NCI-H1048 (cell line): ENCODE measurements at places on chromosomes 5 and 9.

GRCh38 chr5:59256331-59256730, 637.2 kb downstream of the PDE4D start:
- no peak for DNase-seq

GRCh38 chr5:134127376-134127861, 12.9 kb downstream of the TCF7 start:
- no peak for DNase-seq

- DNase-seq, result no peak
Observed at GRCh38 chr9:72476100-72476499, 45.3 kb upstream of the TMC1 start.

GRCh38 chr9:123643518-123643917, 286.4 kb downstream of the DENND1A start:
- no peak for DNase-seq

DNA sequence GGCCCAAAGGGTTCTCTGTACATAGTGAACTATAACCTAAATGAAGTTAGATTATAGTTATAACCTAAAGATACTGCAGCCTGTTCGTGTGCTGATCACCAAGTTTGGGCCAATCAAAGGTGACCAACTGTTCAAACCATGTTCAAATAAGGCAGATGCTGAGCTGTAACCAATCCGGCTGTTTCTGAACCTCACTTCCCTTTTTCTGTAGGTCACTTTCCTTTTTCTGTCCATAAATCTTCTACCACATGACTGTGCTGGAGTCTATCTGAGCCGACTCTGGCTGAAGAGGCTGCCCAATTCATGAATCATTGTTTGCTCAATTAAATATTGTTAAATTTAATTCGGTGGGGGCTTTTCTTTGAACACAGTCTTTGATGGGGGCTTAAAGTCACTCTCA, 1920.2 kb downstream of the MAT2B start:
- no peak for DNase-seq

DNA sequence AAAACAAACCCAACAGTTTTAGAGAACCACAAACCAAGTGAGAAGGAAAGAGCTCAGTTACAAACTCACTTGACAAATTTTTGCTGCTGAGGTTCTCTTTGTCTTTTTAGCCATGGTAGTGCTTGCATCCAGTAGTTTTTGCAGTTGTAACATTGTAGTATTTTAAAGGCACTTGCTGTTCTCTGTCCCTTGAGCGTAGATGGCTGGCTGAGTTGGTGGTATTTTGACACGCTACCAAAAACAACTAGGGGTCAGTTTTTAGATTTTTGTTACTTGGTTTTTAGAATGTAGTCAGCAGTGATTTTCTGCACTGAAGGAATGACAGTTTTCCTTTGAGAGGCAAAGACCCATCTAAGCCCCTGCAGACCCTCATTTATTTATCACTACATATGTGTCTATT, 58.0 kb downstream of the TLE4 start:
- no peak for DNase-seq

GRCh38 chr9:100083448-100084127, 15.2 kb downstream of the ERP44 start:
- DNase-seq, result no peak

DNA sequence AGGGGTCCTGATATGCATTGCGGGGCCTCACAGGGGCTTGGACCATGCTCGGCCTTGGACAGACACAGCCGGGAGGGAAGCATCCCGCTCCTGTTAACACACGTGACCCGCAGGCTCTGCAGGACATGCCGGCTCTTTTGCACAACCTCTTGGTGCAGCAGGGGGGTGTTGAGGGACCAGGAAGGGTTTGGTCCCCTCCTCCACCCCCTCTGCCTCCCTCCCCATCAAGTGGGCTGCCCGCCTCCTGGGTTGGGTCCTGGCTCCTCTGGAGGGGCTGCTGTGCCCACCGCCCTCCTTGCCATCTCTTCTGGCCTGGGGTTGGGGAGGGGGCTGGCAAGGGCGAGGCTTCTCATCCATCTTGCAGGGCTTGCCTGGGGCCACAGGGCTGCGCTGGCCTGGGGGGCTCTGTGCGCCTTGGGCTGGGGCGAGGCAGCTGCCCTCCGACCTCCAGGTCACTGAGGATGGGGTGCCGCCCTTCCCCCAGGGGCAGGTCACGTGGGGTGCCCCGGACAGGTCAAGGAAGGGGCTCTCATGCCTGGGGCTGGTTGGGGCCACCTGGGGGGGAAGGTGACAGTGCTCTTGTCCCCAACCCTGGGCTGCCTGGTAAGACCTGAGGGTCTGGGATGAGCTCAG, 16.8 kb upstream of the SLC9A3 start:
- no peak for DNase-seq

DNA sequence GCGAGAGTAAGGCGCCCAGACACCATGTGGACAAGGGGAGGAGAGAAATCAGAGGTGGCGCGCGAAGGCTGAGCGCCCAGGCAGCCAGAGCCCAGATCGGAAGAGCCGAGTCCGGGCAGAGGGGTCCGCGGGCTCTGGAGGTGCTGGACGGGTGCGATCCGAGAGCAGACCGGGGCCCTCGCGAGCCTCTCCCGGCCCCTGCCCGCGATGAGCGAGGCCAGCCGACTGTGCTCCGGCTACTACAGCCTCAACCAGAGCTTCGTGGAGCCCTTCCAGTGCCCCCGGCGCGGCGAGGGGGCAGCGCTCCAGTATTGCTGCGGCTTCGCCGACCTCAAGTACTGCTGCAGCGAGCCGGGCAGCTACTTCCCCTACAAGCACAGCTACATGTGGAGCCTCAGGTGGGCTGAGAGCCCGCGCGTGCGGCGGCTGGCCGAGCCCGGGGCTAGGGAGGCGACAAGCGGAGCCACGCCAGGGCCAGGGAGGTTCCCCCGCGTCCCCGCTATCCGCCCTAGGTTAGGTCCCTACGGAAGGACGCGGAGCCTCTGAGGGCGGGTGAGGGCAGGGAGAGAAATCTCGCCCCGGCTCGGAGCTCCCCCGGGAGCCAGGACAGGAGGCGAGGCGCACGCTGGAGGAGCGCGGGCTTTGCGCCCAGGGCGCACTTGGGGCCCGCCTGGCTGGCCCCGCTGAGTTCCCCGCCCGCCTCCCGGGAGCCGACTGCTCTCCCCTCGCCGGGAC, at the start of gene SHISAL2B:
TSS of gene SHISAL2B (plus strand) at position 87 of the 735 bp plus-strand sequence. CDS start at position 208, 121 bp downstream.
- no peak for DNase-seq

GRCh38 chr9:122124528-122124927, 31.4 kb upstream of the TTLL11 start:
- no peak for DNase-seq

GRCh38 chr5:67748165-67748690, 467.3 kb upstream of the PIK3R1 start:
- DNase-seq, result no peak

DNA sequence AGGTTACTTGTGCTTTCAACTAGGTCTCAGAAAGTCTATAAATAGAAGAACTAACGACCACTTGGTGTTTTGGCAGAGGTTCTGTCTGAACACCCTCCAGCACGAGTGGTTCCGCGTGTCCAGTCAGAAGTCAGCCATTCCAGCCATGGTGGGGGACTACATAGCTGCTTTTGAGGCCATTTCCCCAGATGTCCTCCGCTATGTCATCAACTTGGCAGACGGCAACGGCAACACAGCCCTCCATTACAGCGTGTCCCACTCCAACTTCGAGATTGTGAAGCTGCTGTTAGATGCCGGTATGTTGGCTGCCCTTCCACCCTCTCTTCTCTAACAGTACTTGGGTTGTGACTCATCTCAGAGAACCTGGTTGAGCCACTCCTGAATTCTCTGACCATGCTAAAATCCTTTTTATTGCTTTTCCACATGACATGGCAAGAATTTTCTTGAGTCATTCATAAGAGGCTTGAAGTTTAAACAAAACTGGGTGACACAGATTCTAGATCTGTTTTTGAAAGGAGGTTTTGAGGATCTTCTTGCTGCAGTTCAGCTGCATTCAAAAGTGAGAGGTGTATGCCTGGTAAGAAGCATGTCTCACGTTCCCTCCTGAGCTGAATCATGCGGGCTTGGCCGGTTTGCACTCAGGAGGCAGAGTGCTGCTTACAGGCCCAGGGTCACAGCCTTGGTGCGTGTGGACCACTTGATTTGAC, 103.1 kb upstream of the DMRT1 start:
- DNase-seq, result no peak

DNA sequence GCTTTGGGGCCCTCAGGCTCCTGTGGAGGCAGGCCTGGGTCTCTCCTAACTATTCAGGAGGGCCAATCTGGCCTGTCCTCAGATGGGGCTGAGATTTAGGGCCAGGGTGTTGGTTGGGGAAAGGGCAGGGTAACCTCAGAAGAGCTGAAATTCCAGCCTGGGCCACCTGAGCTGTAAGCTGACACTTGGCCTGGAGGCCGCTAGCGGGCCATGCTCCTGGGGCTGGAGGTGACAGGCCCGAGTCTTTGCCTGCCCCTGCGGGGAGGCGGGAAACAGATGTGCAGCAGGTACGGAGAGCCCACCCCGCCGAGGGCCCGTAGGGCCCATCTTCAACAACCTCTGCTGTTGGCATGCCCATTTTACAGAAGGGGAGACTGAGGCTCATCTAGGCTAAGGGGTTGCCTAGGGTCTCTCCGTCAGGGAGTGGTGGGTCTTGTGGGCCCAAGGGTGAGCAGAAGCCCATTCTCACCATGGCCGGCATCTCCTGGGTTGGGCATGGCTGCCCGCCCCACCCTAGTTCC, 69.5 kb downstream of the RXRA start:
- DNase-seq, result no peak

DNA sequence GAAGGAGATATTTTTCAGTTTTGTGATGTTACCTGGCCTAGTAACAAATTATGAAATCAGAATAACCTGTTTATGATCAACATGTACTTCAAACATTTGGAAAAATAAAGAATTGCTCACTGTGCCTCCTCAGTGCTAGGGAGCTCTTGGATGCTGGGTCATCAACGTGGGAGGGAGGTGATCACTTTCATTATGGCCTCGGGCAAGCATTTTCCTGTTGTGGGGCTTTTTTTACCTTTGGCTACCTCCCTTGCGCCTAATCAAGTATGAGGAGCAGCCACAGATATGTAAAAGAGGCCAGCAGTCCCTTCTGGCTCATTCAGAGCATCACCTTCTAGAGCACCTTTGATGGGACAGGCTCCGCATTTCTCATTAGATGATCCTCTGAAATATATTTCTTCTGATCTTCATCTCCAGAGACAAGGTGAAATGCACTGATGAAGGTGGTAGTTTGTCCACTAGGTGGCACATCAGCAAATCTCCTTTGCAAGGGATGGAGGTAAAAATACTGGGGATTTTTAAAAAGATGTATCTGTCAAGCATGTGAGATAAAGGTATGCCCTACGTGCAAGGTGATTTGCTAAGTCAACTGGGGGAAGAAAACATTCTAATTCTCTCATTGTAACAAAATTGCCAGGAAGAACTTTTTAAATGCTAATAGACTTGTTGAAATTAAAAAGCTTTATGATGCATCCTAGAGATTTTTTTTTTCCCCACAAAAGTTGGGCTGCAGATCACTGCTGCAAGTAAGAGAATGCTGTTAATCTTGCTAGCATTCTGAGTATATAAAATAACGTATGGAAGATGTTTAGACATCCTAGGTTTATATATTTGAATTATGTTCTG, 218.2 kb downstream of the MAST4 start:
- DNase-seq, result no peak

- DNase-seq, result no peak
Observed at GRCh38 chr5:157072508-157072907, 13.6 kb upstream of the HAVCR1 start.

- no peak for DNase-seq
Observed at GRCh38 chr9:136081113-136081825, 13.8 kb downstream of the NACC2 start.

GRCh38 chr5:88426441-88426840, 157.8 kb upstream of the TMEM161B start:
- DNase-seq, result no peak

DNA sequence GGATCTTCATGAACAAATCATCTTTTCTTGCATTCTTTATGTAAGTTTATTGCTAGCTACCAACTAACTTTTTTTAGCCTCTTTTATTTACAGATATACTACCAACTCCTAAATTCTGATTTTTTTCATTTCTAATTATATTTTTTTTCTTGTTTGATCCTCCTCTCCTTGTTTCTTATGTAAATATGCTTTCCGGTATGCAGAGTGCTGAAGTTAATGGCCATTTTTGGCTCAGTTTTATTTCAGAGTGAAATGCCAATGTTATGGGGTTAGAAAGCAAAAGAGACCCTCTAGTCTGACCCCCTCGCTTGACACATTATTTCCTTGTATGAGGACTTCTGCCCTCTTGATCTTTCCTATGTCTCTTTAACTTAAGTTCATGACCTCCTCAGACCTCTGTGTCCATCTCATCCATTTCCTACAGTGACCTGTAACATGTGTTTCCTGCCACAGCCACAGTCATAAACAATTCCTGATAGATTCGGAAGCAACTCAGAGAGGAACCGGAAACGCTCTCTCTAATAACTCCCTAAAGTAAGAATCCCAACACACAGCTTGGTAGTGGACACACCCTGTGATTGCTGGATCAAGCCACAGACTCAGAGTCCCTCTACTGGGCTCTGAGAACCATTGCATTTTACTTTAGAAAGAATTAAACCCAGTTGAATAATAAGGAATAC, 42.9 kb upstream of the AFAP1L1 start:
- no peak for DNase-seq

GRCh38 chr5:5217371-5217770, 77.2 kb downstream of the ADAMTS16 start:
- DNase-seq, result no peak

DNA sequence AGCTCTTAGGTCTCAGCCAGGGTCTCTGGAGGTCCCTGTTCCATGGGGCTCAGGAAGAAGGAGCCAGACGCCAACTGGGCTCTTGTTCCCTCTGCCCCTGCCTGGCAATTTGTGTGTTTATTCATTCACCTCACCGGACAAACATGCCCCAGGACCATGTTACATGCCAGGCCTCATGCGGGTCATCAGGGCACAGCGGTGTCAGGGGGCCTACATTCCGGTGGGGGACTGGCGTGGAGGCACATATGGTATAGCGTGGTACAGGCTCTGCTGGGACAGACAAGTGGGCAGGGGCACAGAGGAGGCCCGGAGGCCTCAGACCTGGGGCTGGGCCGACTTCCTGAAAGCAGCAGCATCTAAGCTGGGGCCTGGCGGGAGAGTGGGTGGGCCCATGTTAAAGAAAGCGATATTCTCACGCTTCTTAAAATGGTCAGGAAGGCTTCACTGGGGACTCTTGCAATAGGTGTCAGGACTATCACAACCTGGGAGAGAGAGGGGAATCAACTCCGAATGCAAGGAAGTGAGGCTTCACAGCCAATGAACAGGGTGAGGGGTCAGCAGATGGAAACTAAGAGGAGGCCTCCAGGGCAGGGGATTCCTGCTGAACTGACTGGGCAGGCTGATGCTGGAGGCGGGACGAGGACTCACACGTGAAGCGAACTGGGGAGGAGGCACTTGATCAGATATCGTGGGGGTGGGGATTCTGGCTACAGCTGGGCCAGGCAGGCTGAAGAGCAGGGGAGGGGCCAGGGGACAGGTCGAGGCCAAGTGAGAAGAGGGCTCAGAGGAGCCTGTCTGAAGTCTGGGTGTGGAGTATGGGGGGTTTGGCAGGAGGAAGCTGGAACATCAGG, 41.9 kb downstream of the NCS1 start:
- DNase-seq, result no peak

DNA sequence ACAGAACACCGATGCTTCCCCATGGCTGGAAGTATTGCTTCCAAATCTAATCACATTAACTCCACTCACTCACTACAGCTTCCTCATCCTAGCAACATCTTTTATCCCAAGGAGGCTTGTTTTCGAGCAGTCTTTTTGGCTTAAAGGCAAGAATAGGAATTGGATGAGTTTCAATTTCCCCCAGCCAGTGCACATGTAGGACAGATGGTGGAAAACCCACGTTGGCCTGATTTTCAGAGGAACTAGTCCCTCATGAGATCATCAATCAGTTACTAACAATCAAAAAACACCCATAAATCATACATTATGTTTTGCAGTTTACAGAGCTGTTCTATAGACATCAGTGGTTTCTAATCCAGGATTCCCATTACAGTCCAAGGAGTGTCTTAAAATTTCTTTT, 48.5 kb upstream of the AGXT2 start:
- no peak for DNase-seq

- DNase-seq, result no peak
Observed at GRCh38 chr9:106324591-106325280, 538.2 kb upstream of the ZNF462 start.
